ENCODE measurements at places on chromosomes 3 and 15. TPM values are rescaled to one million over a fixed set of nuclear protein-coding genes. Genes with fewer than 3 reads are reported as not detected.

- DNase-seq, result no peak
Observed at GRCh38 chr15:60325905-60326304, 71.9 kb downstream of the ANXA2 start.

- DNase-seq, result no peak
Observed at GRCh38 chr3:161508852-161509477, 12.4 kb downstream of the OTOL1 start.

- DNase-seq, result no peak
Observed at GRCh38 chr3:4776399-4776979, 202.7 kb upstream of the BHLHE40 start.

Gene ZNF445
- total RNA-seq, result 18.1 TPM

Gene FMN1
- 32.6 TPM for total RNA-seq

Gene BCHE
- total RNA-seq, result 13.7 TPM

DNA sequence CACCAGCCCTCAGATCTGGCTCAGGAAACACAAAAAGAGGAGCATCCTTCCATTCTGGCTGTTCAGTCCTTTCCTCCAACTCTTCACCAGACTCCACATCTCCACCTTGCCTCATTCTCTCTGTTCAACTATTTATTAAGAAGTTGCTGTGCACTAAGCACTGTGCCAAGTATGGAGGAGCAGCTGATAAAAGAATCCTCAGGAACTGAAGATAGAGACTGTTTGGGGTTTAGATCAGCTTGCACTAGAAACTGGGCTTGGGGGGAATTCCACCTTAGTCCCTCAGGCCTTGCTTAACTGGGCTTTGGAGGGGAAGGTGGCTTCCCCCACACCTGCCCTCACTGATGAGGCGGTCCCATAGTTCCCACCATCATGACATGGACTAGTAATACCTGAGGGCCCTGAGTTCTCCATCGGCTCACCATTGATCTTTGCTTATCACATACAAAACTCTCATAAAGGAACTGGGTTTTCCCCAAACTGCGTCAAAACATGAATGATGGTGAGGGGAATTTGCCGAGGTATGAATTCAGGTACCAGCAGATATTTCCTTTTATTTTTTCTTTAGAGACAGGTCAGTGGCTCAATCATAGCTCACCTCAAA lies 1.7 kb upstream of the CCR8 start:
- DNase-seq, result no peak

Gene LAMB2
- total RNA-seq, result 283 TPM

- no peak for DNase-seq
Observed at GRCh38 chr3:129441782-129442181, 1.8 kb downstream of the IFT122 start.

Gene LINGO1
- total RNA-seq, result 3.4 TPM

GRCh38 chr3:156033428-156033827 lies 87.0 kb upstream of the KCNAB1 start:
- DNase-seq, result no peak

Gene TMEM42
- 14.2 TPM for total RNA-seq

Gene SPPL2A
- 172 TPM for total RNA-seq

DNA sequence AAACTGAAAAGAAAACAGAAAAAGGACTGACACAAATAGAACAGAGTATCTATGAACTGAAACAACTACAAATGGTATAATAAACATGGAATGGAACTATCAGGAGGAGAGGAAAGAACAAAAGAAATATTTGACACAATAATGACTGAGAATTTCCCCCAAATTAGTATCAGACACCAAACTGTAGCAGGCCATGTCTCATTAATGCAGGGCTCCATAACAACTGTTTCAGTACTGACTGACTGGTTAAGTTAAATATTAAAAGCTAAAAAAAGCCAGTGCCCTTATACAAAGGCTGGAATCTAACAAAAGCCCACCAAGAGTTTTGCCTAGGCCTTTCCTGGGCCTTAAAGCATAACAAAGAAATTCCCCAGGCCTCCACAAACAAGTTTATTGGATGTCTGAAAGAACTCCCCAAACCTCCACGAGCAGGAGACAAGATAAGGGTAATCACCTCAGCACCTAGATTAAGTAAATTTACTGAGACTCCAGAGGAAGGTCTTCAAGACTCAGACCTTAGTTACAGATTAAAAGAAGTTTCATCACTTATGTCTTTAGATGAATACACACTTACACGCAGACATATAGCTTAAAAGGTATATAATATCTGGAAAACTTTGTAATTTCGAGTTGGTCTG lies 45.7 kb downstream of the KPNA1 start:
- DNase-seq, result no peak

- no peak for DNase-seq
Observed at GRCh38 chr3:172550347-172550943, 27.2 kb upstream of the TNFSF10 start.

DNA sequence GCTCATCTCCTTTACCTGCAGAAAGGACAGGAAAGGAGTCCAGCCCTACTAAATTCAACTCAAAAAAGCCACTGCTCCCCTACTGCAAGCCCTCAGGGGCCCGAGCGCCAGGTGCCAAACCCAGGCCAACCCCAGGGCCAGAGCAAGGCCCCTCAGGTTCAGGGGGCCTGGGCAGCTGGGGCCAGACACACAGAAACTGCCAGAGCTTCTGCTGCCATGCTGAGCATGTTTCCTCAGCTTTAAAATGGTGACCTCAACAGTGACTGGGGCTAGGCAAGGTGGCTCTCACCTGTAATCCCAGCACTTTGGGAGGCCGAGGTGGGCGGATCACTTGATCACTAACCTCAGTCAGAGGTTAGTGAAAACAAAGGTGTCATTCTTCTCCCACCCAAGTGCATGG lies 38.8 kb downstream of the KLHL25 start:
- no peak for DNase-seq

- DNase-seq, result peak; percentile 17
Observed at GRCh38 chr15:45105586-45105985, 8.4 kb downstream of the DUOX2 start.

GRCh38 chr3:119664850-119665379 lies 4.5 kb upstream of the POPDC2 start:
- DNase-seq, result no peak

DNA sequence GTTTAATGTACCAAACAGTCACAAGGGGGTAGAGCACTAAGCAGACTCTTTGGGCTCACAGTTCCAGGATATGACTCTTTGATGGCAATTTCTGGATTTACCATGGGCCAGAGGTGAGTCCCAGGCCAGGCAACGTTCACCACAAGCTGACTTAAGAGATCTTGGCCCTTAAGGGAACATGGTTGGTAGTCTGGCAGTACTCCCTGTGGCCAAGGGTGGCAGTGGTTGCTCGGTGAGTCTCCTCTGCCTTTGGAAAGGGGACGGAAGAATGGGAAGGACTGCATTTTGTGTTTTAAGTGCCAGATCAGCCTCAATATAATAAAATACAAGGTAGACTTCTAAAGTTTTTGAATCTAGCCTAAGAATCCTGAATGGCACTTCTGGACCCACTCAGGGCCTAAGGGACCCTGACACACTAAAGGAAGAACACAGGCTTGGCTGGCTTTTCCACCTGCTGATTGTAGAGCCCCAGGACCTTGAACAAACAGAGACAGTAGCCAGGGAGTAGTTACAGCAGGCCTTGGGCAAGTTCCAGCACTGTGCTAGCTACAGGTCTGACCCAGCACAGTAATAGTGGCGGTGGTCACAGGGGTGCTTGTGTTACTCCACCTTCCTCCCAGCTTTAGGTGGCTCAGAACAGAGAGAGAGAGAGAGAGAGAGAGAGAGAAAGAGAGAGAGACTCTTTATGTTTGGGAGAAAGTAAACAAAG lies 730.7 kb upstream of the ALCAM start:
- no peak for DNase-seq

Gene VIPR1
- total RNA-seq, result 82.5 TPM

Gene ARGFX
- total RNA-seq, result not detected

DNA sequence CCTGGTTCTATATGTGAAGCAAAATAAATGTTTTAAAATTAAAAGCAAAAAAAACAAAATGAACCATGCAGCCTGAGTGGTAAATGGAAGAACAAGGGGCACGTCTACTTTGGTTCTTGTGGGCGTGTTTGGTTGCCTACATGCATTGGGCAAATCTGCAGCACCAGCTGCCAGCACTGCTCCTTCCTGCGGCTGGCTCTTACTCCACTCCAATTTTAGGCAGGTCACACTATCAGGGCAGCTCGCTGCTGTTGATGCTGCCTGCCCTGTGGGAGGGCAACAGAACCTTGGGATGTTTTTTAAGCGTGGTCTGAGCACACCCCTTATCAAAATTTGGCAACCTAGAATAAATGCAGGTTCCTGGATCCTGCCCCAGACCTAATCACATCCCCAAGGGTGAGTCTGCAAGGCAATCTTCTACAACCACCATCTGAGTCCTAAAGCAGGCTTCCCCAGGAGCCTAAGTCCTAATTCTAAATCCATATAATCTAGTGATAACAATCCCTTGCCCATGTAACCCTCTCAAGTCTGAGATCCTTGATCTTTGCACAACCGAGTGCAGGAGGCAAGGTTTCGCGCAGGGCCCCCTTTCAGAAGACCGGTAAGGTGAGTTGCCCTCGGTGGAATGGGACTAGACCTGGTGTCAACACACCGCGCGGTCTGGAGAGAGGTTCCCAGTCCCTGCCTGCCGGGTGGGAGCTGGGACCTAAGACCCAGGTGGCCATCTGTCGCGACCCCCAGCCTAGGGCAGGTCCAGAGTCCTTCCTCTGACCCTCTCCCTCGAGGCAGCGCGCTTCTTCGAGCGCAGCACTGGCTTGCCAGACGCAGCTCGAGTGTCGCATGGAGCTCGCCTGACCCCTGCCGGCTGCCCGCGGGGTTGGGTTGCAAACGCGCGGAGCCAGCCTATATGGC lies 15.9 kb downstream of the IVD start:
- peak; percentile 76 for DNase-seq

GRCh38 chr15:101187820-101188636 lies 63.8 kb downstream of the CHSY1 start:
- peak; percentile 64 for DNase-seq

DNA sequence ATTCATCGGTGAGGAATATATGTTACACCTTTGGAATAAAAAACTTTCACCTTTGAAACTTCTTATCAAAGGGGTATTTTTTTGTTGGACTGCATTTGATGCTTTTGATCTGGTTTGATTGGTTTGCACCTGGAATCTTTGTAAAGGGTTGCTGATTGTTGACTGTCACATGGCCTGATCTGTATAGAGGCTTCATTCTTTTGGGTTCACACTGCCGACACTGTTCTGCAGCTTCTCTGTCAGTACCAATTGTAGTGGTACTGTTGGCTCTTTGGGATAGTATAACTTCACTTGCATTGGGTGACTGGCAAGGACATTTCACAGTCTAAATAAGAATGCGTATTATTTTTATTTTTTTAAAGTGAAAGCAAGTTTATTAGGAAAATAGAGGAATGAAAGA lies 155.7 kb downstream of the DOCK3 start:
- DNase-seq, result no peak

DNA sequence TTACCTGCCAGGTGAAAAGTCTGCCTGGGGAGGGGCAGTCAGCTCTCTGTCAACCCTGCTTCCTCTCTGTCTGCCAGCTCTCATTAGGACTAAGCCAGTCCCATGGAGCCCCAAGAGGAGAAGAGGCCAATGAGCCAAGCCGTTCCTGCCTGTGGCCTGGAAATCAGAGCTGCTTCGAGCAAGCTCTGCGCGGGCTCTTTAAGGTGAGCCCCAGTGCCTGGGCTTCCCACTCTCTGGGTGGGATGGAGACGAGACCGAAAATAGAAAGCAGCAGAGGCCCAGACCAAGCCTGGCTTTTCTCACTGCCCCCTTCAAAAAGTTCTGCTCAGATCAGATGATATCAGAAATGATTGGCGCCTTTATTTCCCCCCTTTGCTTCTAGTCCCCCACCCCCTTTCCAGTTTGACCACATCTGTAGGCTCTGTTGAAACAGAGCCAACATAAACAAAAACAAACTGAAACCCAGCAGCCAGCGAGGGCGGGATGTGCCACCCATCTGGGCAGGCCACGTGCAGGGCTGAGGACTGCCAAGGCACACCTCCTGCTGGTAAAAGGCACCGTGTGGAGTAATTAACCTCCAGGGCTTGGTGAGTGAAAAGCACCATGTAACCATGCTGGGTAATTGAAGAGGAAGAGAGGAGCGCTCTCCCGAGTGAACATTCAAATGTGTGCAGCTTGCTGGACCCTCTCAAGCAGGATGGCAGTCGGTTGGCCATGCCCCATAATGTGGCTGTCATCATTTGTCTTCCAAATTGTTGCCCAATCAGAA lies 471.0 kb upstream of the PROK2 start:
- DNase-seq, result peak; percentile 71

Gene TOPBP1
- 26.2 TPM for total RNA-seq

Gene RBPMS2
- total RNA-seq, result 4.7 TPM

DNA sequence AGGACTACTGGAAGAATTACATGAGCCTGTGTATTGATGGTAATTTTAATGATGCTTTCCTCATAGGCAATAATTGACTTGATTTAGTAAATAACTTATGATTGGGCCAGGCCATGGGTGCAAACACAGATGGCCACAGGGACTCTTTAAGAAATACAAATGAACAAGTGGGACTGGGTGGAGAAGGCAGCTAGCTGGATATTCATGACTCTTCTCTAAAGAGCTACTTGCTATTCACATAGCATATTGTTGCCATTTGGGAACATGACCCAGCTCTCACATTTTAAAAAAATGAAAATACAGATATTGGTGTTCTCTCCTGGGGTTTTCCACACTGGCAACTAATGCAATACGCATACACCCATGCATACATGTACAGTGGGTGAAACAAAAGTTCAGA lies 178.3 kb downstream of the PTPRG start:
- DNase-seq, result no peak

DNA sequence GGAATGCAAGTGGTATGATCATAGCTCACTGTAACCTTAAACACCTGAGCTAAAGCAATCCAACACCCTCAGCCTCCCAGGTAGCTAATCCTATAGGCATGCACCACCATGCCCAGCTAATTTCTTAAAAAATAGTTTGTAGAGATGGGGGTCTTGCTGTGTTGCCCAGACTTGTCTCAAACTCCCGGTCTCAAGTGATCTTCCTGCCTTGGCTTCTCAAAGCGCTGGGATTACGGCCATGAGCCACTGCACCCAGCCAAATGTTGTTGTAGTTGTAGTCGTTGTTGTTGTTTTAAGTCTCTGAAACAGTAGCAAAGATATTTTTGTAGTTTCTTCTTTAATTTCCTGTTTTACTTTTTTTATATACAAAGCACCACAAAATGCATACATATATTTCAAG lies 616.6 kb downstream of the NAALADL2 start:
- no peak for DNase-seq

Gene IMPG2
- total RNA-seq, result 0.26 TPM

DNA sequence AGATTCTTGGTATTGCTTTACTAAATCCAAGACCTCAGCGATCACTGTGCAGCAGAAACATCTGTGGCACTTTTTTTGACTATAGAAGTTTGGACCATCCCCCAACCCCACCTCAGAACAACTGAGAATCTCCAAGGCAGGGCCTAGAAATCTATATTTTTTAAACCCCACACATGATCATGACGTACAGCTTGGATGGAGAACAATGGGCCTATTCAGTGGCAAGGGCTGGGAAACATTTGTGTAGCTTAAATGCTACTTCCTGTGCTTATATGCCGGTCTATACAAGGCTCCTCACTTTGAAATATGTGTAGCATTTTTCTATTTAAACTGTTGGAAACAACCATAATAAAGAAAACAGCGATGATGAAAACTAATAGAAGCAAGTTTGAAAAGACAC lies 55.1 kb upstream of the SPRED1 start:
- DNase-seq, result no peak

Gene ITPKA
- total RNA-seq, result 1.7 TPM

Gene ZKSCAN7
- total RNA-seq, result 6.0 TPM
